ENCODE measurements at places on chromosomes 2 and 18. TPM values are rescaled to one million over a fixed set of nuclear protein-coding genes. Genes with fewer than 3 reads are reported as not detected.

GRCh38 chr2:62315476-62315875, 119.6 kb downstream of the B3GNT2 start:
- H3K27me3 ChIP-seq, result no peaks in the 10 kb centered on the region
- no peaks in the 10 kb centered on the region for H3K4me1 ChIP-seq
- H3K27ac ChIP-seq, result no peak overlapping the region

FOXD4L1 gene
- 0.21 TPM for total RNA-seq

RAB17 gene
- total RNA-seq, result 6.5 TPM

- no peaks in the 10 kb centered on the region for H3K27me3 ChIP-seq
- peaks cover 8% of the 10 kb centered on the region for H3K36me3 ChIP-seq
- no peak overlapping the region for H3K27ac ChIP-seq
- DNase-seq, result no peak
These were observed 47.2 kb downstream of the HIBCH start for GRCh38 chr2:190272457-190272842.

HOXD4 gene
- total RNA-seq, result 9.3 TPM

GCG gene
- total RNA-seq, result not detected

GPR155 gene
- total RNA-seq, result 6.8 TPM

GRCh38 chr2:224009605-224010315, 29.3 kb downstream of the SERPINE2 start:
- H3K36me3 ChIP-seq, result no peaks in the 10 kb centered on the region
- H3K27me3 ChIP-seq, result no peaks in the 10 kb centered on the region
- DNase-seq, result no peak
- no peak overlapping the region for H3K4me3 ChIP-seq

DNA sequence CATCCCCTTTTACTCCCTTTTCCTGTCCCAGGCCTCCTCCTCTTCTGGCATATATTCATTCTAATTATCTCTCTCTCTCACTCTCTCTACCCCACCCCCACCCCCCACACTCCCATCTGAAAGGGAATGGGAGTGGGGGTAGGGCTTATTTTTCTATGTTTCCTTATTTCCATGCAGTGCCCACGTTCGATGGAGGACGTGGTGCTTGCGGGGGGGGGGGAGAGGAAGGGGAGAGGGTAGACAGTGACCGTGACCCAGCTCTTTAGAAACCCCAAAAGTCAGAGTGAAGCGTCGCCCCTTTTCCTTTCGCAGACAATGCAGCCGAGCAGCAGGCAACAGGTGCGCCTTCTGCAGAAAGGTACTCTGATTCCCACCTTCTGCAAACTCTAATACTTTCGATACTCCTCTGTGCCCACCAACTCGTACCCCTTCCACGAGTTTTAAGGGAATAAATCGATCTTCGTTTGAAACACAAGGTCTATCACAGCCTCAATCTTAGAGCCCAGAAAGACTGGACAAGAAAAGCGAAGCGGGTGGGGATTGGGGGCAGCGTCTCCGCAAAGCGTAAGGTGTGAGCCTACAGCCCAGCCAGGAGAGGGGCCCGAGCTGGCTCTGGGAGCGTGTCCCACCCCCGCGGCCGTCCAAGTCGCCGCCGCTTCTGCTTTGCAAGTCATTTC, 891 bp upstream of the NR4A2 start:
- peaks cover under 1% of the 10 kb centered on the region for H3K4me1 ChIP-seq
- no peaks in the 10 kb centered on the region for H3K27me3 ChIP-seq
- no peak for DNase-seq
- H3K36me3 ChIP-seq, result no peaks in the 10 kb centered on the region
- H3K27ac ChIP-seq, result peak overlapping the region; percentile 93

DNA sequence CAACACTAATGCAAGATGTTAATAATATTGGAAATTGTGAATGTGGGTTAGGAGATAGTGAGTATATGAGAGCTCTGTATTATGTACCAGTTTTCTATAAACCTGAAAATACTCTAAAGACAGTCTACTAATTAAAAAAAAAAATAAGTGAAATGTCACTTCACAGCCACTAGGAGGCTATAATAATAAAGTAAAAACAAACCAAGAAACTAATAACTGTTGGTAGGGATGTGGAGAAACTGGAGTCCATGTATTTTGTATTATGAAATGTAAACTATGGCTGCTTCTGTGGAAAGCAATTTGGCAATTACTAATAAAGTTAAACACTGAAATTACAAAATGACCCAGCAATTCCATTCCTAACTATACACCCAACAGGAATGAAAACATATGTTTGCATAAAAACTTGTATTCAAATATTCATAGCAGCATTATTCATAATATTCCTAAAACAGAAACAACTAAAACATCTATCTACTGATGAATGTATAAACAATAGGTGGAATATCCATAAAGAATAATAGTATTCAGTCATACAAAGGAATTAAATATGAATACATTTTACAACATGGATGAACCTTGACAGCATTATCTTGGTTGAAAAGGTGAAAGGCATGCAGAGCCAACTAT, 36.2 kb downstream of the CCDC178 start:
- H3K36me3 ChIP-seq, result no peaks in the 10 kb centered on the region
- H3K4me1 ChIP-seq, result no peaks in the 10 kb centered on the region
- no peak overlapping the region for H3K4me3 ChIP-seq
- no peak for DNase-seq
